ENCODE measurements at places on chromosomes 13 and 19.

DNA sequence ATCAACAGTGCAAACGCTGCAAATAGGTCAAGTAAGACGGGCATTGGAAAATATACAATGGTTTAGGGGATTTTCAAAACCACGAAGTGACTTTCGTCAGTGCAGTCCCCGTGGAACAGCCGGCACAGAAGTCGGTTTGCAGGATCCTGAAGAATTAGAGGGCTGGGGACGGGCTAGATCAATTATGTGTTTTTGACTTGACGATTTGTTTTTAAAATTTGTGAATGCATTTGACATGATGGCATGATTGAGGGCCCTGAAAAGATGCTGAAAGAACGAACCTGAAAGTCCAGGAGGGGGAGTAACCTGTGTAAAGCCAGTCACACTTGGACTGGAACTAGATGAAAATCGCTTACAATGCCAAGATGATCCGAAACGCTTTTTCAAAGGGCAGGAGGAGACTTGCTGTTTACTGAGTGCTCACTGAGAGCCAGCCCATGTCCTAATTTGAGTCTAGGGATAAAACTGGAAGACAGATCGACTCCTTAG is 8.9 kb upstream of the DGKH start:
- DNase-seq: no peak

DNA sequence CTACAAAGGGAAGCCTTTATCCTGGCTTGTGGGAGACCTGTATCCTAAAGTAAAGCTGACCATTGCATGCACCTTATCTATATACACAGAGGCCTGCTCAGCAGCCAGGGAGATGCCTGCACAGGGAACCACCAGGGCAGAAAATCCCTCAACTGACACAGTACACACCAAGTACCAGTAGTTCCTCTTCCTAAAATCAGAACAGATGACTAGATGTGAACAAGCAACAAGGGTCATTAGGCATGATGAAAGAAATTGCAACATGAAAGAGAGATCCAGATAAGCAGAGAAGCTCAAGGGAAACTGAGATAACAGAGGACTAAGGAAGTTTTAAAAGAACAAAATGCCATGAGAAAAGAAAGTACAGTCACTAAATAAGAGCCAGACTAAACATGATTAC is 39.7 kb upstream of the SLC7A9 start:
- no peak for DNase-seq

GRCh38 chr19:18776736-18777135 is 14.4 kb downstream of the COMP start:
- DNase-seq: no peak

GRCh38 chr19:18477974-18478373 is 40.0 kb upstream of the ISYNA1 start:
- DNase-seq: no peak

- peak; percentile 2 for DNase-seq
Observed at GRCh38 chr19:27774337-27774736, 1438.6 kb downstream of the UQCRFS1 start.
